ENCODE measurements at places on chromosomes 12 and 14.

DNA sequence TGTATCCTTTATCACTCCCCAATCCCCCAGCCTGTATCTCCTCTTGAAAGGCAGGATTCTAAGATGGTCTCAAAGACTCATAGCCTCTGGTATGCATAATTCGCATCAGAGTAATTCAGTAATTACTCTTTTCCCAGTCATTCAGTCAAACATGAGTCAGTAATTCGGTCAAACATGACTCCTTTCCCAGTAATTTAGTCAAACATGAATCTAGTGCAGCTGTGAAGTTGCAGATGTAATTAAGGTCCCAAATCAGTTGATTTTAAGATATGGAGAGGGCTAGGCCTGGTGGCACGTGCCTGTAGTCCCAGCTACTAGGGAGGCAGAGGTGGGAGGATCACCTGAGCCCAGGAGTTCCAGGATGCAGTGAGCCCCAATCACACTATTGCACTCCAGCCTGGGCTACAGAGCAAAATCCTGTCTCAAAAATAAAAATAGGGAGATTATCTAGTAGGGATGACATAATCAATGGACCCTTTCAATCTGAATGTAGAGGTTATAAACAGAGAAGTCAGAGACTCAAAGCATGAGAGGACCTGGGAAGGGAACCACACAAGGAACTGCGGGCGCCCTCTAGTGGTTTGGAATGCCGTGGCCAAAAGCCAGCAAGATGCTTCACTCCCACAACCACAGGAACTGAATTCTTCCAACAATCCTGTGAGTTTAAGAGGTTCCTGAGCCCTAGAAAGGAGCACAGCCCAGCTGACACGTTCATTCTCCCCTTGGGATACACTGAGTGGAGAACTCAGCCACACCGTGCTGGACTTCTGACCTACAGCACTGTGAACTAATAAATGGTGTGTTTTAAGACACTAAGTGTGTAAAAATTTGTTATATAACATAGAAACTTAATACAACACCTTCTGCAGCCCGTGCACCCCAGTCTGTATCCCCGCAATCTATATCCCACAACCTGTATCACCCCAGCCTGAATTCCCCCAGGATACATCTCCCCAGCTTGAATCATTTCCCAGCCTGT, 14.3 kb upstream of the ARMH4 start:
- DNase-seq = peak; percentile 67

DNA sequence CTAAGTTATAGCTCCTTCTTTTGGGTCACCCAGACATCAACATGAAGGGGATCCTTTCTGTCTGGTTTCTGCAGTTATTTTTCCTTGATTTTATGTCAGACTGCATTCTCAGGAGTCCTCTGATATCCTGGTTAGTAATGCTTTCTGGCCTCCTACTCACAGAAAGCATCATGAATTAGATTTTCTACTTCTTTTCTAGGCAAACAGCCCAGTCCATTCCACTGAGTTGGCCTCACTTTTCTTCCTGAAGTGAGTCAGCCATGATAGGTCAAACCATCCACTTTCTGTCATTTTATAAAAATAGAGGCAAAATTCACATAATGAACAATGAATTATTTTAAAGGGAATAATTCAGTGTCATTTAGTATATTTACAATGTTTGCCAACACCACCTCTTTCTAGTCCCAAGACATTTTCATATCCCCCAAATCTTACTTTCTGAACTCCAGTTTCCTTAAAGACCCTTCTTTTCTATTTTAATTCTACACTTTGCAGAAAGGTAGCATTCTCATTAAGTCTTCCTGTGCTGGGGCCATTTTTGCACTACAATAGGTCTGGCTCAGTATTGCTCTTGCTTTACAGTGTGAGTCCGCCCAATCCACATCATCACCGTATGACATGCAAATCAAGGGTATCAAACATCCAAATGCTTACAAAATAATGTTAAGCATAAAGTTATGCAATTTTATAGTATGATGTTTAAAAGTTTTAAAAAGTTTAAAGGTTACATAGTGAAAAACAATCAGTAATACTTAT, 95.1 kb downstream of the UNC79 start:
- DNase-seq = no peak

DNA sequence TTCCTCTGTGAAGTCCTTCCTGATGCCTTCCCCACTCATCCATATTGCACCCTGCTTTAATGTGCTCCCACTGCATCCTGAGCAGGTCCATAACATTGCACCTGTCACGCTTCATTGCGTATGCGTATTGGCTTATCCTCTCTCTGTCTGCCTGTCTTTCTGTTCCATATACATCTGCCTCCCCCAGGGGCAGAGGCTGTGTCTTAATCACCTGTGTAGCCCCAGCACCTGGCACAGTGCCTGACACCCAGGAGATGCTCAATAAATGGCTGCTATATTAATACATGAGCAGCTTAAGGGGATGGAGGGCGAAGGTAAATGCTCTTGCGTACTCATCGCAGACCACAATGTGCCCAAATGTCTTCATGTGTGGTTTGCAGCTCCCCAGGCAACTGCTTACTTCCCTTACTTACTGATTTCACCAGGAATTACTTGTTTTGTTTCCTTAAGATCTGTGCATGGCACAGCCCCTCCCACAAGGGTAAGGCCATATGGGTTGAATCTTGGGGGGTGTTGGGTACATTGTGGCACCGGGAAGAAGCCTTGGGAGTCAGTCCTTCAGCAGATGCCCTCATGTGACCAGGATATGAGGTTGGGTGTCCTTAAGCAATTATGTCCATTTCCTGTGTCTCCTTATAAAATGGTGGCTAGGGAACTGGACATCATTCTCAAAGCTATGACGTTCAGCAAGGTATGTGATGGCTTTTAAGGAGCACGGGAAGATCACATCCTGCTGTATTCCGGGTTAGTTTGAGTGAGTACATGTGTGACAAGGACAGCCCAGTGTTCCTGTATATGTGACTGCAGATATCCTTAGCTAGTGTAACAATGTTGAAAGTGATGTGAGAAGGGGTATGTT, 848 bp upstream of the CPNE6 start:
- DNase-seq = no peak

DNA sequence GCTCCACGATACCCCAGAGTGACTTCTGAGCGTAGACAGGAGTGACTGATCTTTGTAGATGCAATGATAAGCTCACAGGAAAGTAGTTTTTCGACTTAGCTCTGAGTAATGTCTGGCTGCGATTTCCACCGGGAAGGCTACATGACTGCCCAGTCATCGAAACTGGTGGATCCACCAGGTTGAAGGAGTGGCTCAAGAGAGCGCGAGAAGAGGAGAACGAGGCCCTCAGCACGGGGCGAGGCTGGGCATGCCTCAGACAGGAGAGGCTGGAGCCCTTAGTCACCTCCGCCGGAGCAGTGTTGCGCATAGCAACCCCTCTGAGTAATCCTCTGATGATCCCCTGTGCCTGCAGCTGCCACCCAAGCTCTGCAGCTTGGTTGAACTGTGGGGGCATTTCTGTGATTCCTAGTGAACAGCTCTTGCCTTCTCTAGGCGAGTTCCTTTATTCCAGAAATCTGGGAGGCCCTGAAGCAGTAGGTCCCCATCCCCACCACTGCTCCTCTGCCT, 25.6 kb downstream of the ELK3 start:
- DNase-seq = no peak

GRCh38 chr14:49768301-49769121, 558 bp downstream of the KLHDC2 start:
- DNase-seq = peak; percentile 42

GRCh38 chr14:103773521-103773920, 57.9 kb downstream of the ZFYVE21 start:
- DNase-seq = no peak

GRCh38 chr12:123707466-123707865, 4.7 kb upstream of the ATP6V0A2 start:
- no peak for DNase-seq

- DNase-seq = no peak
Observed at GRCh38 chr12:57725851-57726150, 12.7 kb downstream of the AGAP2 start.

DNA sequence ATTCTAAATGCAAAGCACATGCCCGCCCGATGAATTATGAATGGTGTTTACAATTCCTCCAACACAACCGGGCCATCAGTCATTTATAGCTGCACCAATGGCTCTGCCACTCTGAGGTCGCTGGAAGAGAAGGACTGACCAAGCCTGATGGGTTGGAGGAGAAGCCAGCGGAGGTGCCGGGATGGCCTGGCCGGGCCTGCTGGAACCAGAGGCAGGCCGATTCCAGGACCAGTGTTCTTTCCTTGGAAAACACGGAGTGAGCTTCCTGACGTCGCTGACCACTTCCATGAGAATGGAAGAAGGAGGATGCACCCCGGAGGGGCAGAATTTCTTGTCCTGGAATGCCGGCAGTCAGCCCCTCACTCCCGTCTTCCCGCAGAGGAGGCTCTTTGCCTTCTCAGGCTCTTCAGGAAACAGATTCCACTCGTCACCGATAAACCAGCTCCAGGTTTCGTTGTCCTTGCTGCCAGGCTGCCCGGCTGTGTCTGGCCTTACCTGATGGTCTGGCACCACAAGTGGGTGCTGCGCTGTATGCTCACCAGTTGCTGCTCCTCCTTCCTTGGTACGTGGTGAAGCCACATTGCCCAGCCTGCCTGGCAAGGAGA, 358.5 kb upstream of the SFSWAP start:
- DNase-seq = no peak

DNA sequence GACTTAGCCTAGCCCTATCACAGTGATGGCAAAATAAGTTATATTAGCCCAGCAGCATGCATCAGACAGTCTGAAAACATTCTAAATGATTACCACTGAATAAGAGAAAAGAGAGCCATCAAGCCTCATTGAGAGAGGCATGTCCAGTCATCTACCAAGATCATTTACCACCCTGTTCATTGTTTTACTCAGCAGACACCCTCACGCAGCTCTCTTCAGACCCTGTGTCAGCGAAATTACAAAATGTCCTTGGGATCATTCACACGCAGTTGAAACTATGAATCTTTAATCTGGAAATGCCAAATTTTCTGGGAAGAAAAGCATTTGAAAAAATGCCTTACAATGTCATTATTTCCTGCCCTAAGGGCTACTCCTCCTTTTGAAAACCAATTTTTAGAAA, 89.5 kb downstream of the PTPRO start:
- DNase-seq = no peak

DNA sequence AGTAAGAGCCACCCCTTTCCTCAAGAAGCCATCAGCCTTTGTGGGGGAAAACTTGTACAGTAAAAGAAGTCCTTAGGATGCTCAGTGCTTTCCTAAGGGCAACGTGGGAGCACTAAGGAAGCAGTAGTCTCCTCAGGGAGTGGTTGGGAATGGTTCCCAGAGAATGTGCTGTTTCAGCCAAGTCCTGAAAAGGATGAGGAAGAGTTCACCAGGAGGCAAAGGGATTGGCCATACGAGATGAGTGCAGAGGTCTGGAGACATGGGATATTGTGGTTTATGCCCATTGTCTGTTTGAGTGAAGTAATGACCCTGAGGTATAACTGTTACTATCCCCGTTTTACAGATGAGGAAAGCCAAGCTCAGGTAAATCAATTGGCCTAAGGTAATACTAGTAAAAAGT, 86.0 kb upstream of the ATF1 start:
- no peak for DNase-seq

DNA sequence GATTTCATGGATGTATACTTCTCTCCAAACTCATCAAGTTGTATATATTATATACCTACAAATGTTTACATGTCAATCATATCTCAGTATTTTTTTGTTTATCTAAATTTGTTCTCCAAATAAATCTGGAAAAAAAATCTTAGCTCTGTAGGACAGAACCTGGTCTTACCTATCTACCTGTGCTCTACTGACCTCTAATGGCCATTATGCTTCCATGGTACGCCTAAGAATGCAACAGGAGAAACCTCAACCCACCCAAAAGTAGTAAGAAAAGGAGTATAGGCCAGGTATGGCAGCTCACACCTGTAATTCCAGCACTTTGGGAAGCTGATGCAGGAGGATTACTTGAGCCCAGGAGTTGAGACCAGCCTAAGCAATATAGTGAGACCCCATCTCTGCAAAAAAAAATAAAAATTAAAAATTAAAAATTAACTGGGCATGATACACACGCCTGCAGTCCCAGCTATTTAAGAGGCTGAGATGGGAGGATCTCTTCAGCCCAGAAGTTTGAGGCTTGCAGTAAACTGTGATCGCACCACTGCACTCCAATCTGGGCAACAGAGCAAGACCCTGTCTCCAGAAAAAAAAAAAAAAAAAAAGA, 8.7 kb downstream of the OR11H4 start:
- no peak for DNase-seq

- no peak for DNase-seq
Observed at GRCh38 chr14:88879022-88879421, 54.6 kb downstream of the TTC8 start.

- DNase-seq = no peak
Observed at GRCh38 chr12:10175846-10176636, 2.8 kb upstream of the TMEM52B start.

- no peak for DNase-seq
Observed at GRCh38 chr12:132268674-132269073, 60.7 kb downstream of the GALNT9 start.

DNA sequence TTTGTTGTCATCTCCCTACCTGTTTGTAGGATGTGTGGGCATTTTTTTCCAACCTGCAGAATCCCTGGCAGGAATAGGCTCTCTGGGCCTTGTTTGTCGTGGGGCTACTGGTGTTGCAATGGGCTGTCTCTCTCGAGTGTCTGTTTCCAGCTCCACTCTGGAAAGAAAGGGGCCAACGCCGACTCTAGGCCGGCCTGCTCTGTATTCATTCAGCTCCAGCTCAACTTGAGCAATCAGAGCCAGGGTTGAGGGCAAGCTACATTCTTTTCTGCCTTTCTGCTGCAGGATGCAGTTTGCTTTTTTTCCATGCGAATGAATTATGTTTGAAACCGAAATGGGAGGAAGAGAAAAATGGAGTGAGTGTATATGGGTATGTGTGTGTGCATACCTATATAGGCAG, 2.3 kb downstream of the JDP2 start:
- no peak for DNase-seq

GRCh38 chr14:68042586-68043210, 223.1 kb downstream of the RAD51B start:
- DNase-seq = no peak

DNA sequence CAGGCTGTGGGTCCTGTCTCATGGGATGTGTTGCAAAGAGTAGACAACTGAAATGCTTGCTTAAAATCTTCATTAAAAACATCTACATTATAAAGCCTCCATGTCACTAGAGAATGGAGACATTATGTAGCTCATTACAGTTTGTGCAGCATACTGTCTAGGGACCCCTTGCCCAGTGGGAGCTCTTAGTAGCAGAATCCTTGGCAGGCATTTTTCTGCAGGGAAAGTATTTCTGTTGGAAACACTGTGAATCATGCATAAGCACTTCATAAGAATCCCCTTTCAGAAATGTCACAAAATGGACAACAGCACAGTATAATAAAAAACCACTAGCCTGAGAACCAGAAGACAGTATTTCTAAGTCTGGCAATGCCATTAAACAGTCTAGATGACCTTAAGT, 174.3 kb downstream of the MGAT4C start:
- no peak for DNase-seq

Data from stimulated activated CD8-positive, alpha-beta memory T cell treated with anti-CD3 and anti-CD28 coated beads, Interleukin-2, amount 100 ng/mL, for 48 hours (primary cell).